ENCODE measurements at places on chromosomes 7 and 10.

DNA sequence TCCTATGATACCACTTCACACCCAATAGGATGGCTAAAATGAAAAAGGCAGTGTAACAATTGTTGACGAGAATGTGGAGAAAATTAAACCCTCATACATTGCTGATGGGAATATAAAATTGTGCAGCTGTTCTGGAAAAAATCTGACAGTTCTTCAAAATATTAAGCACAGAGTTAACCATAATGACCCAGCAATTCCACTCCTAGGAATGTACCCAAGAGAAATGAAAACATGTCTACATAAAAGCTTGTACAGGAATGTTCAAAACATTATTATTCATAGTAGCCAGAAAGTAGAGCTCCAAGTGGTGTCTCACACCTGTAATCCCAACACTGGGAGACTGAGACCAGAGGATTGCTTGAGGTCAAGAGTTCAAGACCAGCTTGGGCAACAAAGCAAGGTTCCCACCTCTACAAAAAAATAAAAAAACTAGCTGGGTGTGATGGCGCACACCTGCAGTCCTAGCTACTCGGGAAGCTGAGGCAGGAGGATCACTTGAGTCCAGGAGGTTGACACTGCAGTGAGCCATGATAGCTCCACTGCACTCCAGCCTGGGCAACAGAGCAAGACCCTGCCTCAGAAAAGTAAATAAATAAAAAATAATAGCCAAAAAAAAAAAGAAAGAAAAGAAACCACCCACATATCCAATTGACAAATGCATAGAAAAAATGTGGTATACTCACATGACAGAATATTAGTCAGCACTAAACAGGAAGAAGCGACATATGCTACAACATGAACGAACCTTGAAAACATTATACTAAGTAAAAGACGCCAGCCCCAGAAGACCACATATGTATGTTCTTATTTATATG is 5.0 kb downstream of the RHEB start:
- DNase-seq = no peak

GRCh38 chr10:99520847-99521764 is 11.6 kb upstream of the NKX2-3 start:
- no peak for DNase-seq

DNA sequence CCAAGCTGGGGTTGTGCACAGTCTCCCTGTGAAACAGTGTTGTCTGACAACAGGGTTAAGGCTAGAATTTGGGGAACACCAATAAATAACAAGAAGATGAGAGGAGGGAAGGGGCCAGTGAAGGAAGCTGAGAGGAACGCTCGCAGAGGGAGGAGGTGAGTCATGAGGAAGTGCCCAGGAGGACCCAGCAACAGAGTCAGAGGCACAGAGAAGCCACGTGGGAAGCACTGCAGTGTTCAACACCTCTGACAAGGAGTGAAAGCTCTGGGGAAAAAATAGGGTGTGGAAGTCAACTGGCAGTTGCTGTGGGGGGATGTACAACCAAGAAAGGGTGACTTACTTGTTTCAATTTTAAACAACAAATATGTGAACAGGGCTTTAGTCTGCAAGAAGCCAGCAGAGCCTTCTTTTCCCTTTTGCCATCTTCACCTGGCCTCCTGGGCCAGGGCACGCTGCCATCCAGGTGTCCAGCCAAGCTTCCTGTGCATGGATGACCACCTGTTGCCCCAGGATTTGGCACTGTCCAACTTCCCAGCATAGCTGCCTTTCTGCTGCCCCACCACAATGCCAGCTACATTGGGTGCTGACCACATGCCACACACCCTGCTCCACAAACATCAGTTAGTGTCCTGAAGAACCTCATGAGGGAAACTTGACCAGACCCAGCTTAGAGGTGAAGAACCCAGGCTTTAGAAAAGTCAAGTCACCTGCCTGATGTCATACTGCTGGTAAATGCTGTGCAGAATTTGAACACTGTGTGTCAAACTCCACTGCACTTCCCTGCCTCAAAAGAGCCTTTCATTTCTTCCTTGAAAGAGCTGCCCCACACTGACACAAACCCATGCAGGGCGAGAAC is 69.6 kb downstream of the ATXN7L1 start:
- DNase-seq = no peak

DNA sequence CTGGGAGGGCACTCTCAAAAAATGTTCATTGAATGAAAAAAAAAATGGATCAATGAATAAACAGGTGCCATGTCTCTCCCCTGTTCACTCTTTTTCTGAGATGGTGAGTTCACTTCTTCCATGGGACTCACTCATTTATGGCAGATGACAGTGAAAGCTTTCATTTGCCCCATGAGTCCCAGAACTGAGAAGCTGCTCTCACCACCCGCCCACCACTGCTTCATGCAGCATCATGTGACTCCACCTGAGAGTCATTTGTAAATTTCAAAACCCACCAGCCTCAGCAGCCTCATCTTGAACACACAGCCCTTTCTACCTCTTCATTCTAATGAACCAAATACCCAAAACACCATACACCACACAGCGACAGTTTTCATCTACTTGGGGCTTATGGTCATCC is 64.9 kb downstream of the SCRN1 start:
- DNase-seq = no peak

GRCh38 chr10:76251841-76252671 is 820.6 kb downstream of the LRMDA start:
- DNase-seq = no peak

DNA sequence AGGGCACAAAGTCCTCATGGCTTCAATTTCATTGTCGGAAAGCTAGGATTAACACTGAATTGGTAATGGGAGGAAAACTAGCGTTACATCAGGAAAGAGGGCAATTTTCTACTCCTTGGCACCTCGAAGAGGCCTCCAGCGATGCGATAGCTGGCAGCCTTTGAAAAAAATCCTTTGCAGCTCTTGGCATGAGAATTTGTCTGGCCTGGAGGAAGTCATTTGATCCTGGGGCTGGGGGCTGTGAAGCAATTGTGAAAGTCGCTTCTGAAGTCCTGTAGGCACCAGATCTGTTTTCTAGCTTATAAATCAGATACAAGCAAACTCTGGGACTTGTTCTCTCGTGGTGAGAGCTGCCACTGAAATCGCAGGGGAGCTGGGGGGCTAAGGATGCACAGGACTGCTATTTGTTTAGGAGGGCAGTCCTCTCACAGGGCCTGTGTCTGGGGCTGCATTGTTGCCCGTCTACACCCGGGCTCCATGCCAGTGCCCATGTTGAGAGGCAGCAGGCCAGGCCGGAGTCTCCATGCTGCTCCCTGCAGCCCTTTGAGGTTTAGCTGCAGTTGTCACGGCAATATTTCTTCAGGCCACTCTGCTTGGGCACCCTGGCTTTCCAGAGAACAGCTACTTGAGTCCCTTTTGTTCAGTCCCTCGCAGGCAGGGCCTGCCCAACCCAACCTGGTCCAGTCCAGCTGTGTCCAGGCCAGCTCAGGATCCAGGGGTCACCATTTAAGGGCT is 206.8 kb upstream of the LYZL1 start:
- DNase-seq = no peak

DNA sequence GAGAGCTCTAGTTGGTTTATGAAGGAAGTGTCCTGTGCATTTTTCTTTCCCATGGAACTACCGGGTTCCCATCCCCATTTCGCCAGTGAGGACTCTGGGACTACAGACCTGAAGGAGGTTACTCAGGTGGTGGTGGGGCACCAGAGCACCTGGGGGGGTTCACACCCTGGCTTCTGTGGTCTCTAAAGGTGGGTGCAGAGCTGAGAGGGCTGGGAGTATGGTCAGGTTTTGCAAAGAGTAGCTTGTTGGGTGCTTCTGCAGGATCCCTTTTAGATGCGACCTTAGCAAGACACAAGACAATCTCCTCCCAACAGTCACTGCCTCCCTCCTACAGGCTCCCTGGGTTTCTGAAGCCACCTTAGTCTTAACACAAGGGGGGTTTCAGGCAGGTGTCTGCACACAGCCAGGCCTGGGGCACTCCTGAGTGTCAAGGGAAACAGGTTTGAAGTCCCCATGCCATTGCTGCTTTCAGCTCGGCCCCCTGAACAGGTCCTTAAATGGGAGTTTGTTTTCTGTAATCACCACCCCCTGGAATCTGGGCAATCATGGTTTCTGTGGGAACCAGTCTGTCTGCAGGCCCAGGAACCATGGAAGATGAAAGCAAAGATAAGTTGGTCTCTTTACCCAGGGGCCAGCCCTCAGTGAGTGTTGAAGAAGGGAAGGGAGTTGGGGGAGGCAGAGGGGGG is 9.9 kb upstream of the CXCL12 start:
- no peak for DNase-seq

GRCh38 chr7:4707980-4708411 is 25.9 kb downstream of the FOXK1 start:
- no peak for DNase-seq

- no peak for DNase-seq
Measured at GRCh38 chr10:3892440-3893425, 107.7 kb upstream of the KLF6 start.

GRCh38 chr10:47030191-47030703 is 119.0 kb downstream of the PTPN20 start:
- DNase-seq = no peak

GRCh38 chr7:55288070-55288824 is 76.9 kb upstream of the LANCL2 start:
- no peak for DNase-seq

- no peak for DNase-seq
Measured at GRCh38 chr10:12636571-12636970, 287.2 kb downstream of the CAMK1D start.

DNA sequence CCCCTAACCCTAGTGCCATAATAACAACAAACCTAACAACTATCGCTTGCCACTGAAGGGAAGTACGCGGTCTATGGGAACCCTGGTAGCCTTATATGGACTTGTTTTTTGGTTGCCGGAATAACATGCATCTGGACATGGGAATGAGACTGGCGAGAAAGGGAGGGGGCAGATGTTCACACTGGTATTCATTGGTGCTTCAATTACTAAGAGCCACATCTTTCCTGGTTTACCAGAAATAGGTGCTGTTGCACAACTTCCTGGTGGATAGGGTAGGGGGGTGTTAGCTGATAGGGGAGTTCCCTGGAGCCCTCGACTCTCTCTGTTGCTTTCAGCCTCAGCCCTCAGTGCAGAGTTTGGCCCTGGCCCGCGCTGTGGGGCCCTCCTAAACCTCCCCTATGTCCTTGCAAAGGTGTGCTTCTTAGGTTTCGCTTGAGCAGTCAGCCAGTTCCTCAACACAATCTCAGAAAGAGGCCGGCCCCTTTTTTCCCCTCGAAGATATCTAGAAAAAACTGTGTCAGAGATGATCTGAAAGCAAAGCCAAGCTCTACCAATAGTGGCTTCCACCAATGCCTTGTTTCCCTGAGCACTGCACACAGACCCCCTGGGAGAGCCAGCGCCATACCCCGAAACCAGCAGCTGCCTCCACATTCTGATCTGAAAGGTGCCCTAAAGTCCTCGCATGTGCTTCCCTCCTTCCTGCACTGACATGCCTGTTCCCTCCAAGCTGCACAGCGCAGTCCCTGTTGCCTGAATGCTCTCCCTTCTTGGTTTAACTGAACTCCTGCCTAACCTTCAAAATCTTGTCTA is 13.5 kb downstream of the TBXAS1 start:
- peak; percentile 6 for DNase-seq

- no peak for DNase-seq
Measured at GRCh38 chr10:132489053-132489703, 48.4 kb upstream of the INPP5A start.

- no peak for DNase-seq
Measured at GRCh38 chr10:124534231-124534798, 72.7 kb downstream of the LHPP start.

GRCh38 chr7:1610013-1610677 is 40.3 kb upstream of the PSMG3 start:
- no peak for DNase-seq

DNA sequence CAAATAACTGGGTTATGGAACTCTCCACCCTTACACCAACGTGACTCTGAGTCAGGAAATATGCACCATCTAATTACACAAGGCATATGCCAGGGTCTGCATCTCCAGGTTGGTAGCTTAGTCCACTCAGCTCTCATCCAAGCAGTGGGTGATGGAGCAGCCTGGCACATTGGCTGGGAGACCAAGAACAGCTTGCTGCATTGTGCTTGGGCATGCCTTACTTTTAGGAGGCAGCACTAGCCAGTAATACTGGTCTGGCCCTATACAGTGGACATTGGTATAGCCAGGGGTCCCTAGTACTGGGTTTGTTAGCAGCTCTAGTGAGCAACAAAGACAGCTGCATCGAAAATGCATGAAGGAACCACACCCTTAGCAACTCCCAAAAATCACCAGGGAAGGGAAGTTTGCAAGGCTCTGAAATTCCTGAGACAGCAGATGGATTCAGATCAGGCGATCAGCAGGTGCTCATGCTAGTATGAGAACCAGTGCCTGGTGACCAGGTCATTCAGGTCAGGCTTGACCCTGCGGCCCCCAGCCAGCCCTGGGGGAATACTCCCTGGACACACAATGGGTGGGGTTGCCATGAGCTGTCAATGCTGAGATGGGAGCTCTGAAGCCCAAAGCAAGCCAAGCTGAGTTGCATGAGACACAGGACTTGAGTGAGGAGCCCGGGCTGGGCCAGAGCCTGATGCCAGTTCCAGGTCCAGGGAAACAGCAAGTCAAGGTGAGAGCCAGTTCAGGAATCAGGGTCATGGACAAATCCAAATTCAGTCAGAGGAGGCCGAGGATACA is 217.9 kb upstream of the ZMIZ1 start:
- DNase-seq = no peak

DNA sequence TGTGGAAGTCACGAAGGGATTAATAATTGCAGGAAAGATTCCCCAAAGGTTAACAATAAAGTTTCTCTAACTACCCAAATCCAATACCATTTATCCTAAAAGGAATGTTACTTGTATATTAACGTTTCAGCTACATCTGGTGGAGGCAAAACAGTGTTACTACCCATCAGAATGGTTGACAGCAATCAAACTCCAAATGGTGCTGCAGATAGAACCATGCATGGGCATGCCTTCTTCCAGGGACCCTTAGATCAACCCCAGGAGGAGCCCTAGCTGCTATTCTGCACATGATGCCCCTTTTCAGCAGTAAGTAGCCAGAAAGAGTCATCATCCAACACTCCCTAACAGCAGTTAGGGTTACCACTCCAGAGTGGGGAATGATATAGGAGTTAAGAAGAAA is 336.3 kb downstream of the GRID1 start:
- no peak for DNase-seq

- DNase-seq = no peak
Measured at GRCh38 chr10:42876476-42876875, 93.9 kb downstream of the BMS1 start.

- DNase-seq = no peak
Measured at GRCh38 chr10:6194311-6194710, 8.4 kb upstream of the PFKFB3 start.

GRCh38 chr10:113131613-113132261 is 181.7 kb downstream of the TCF7L2 start:
- no peak for DNase-seq

DNA sequence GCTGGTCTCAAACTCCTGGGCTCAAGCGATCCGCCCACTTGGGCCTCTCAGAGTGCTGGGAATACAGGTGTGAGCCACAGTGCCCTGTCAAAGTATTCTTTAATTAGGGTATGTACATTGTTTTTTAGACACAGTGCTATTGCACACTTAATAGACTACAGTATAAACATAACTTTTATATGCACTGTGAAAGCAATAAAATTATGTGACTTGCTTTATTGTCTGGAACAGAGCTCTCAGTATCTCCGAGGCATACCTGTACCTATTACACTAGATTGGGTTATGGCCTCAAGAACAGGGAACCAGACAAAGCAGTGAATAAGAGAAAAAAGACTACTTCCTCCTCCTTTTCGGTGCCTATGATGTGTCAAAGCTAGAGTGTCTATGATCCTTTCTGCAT is 13.1 kb downstream of the ATOH7 start:
- no peak for DNase-seq
